Daoy (cell line): ENCODE measurements at places on chromosomes 3 and 15. TPM values are rescaled to one million over a fixed set of nuclear protein-coding genes. Genes with fewer than 3 reads are reported as not detected.
A peak's percentile ranks its signal among the peaks of the same experiment; 100 is the strongest.

ZNF620 gene
- total RNA-seq = 2.8 and 3.5 TPM in 2 replicates

DNA sequence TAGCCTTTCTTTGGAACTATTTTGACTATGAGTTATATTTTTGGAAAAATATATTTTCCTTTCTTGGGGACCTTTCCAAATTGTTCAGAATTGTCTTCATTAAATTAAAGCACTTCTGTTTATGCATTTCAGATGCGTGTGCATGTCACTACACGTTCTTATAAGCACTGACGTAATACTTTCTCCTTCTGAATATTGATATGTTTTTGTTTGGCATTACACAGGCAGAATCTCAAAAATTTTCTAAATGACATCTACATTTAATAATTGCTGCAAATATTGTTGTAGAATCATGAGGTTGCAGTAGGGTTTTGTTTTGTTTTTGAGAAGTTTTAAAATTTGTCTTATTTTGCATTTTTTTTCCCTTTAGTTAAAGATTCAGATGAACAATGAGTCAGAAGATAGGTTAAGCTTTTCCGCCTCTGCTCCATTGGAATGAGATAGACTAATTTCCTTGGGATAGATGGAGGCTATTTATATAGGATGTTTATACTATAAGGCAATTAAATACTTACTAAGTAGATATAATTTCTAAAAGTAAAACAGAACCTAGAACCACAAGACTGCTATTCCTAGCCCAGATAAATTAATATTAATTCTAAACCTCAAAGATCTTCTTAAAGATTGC lies 110.8 kb downstream of the MBNL1 start:
- DNase-seq = no peak

CPN2 gene
- total RNA-seq = not detected in 2 replicates

GRCh38 chr3:23600167-23600871 lies 205.4 kb upstream of the UBE2E1 start:
- DNase-seq = peak; percentile 86

CFAP20DC gene
- total RNA-seq = 3.3 and 3.4 TPM in 2 replicates

- no peak for DNase-seq
Measured at GRCh38 chr3:142876417-142876816, 12.5 kb downstream of the PCOLCE2 start.

DNA sequence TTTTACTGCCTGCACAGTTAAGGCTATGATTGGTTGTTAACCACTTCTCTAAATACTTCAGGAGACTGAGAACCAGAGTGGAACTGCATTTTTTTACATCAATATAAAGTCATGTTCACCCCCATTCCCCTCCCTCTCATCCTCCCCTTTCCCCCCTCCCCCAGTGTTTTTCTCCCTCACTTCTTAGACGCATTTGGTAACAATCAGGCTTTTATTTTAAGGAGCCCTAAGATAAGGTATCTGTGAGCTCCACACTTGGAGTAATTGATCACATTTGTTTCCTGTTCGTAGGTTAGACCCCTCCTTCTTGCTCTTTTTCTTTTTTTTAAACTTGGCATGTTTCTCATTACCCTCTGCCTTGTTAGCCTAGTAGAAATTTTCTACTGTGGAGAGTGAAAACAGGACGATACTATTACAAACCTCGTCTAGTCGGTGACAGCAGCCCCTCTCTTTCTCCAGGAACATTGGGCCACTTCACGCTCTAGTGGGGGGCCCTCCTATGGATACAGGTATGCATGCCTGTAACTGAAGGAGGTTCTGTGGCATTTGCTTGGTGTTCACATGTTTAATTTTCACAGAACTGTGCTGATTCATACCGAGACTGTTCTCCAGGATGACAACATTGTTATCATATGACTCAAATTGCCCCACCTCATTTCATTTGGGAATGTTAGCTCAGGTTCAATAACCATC lies 314.4 kb downstream of the MECOM start:
- DNase-seq = peak; percentile 66

CISH gene
- total RNA-seq = 0.46 TPM in 1 of 2 replicates, not detected in the other

- DNase-seq = no peak
Measured at GRCh38 chr3:194268654-194269512, 82.2 kb downstream of the CPN2 start.

GRCh38 chr3:76474632-76475031 lies 565.3 kb upstream of the ROBO2 start:
- no peak for DNase-seq

KCNAB1 gene
- total RNA-seq = 2.6 TPM in 1 of 2 replicates, not detected in the other

DNA sequence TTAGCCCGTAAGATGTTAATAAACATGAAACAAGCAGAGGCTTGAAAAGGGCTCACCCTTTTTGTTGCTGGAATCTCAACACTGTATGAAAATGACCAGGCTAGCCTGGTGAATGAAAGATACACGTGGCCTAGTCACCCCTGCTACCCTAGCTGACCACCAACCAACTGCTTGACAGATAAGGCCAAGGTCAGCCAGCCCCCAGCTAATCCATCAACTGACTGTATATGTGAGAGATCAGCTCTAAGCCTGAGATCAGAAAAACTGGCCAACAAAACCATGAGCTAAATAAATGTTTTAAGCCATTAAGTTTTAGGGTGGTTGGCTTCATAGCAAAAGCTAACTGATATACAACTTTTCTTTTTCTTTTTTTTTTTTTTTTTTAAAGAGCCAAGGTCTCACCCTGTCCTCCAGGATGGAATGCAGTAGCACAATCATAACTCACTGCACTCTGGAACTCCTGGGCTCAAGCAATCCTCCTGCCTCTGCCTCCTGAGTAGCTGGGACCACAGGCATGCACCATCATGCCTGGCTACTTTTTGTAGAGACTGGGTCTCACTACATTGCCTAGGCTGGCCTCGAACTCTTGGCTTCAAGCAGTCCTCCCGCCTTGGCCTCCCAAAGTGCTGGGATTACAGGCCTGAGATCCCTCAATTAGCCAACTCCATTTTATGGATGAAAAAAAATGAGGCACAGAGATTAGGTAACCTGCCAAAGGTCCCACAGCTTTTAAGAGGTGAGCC lies 34.6 kb downstream of the SH3BP5 start:
- no peak for DNase-seq

DNA sequence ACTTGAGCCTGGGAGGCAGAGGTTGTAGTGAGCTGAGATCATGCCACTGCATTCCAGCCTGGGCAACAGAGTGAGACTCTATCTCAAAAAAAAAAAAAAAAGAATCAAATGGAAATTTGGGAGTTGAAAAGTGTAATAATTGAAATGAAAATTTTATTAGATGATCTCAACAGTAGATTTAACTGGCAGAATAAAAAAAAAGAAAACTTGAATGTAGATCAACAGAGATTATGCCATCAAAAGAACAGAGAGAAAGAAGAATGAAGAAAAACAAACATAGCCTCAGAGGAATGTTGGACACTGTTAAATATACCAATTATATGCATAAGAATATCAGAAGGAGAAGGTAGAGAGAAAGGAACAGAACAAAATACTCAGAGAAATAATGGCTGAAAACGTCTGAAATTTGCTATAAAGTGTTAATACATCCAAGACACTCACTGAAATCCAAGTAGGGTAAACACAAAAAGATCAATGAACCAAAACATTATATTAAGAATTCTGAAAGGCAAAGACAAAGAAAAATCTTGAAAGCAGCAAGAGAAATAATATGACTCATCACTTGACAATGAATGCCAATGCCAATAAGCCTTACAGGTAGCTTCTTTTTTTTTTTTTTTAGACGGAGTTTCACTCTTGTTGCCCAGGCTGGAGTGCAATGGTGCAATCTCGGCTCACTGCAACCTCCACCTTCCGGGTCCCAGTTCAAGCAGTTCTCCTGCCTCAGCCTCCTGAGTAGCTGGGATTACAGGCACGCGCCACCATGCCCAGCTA lies 14.6 kb upstream of the ELP6 start:
- no peak for DNase-seq

- DNase-seq = no peak
Measured at GRCh38 chr3:48621461-48621869, at the start of gene TMEM89. Gene TMEM89 (minus strand): TSS chr3:48621769. CDS start chr3:48621756, 13 bp downstream.

DNA sequence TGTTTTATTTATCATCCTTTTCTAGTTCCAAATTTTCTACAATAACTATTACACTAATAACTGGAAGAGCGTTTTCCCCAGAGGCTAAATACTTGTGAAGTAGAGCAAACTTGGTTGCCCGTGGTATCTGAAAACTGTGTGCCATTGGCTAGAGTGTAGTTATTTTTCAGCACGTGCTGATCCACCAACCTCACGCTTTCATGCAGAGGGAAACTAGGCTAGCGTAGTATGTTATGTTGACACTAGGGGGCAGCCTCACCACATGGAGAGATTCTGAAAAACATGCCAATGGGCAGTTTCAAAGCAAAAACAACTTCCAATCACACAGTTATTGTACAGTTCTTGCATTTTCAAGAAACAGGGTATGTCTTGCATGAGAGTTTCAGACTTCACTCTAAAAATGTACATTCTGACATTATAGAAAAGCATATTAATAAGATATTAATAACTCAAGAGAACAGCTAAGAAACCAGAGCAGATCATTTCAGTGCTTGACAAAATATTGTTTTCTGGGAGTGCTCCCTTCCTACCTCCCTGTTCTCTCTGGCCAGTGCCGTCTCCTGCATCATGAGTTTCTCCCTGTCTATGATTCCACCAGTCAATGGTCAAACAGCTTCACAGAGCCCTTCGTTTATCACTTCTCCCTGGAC lies 39.7 kb downstream of the SPATA12 start:
- DNase-seq = peak; percentile 62

DNA sequence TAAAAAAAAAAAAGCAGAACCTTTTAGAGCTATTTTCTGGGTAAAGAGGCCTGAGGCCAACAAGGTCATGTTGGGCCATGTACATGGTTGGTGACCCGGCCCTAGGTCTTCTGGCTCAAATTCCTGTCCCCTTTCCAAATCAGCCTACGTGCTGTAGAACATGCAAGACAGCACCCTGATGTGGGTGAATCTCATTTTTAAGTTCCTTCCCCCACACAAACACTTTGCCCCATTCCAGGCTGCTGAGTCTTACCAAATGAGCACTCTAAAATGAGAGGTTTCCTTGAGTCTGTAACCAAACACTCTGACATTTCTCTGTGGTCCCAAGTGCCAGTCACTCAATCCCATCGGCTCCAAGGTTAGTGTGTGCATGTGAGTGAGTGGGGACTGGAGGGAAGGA lies 9.4 kb downstream of the BCL6 start:
- DNase-seq = peak; percentile 11

CACNA1D gene
- 0.86 and 1.4 TPM in 2 replicates for total RNA-seq

- peak; percentile 91 for DNase-seq
Measured at GRCh38 chr3:140093742-140094141, 158.8 kb downstream of the CLSTN2 start.

GRCh38 chr3:53195602-53196574 lies 34.9 kb downstream of the PRKCD start:
- DNase-seq = peak; percentile 36

GRCh38 chr3:160566499-160566898 lies 1.1 kb upstream of the KPNA4 start:
- no peak for DNase-seq

DNA sequence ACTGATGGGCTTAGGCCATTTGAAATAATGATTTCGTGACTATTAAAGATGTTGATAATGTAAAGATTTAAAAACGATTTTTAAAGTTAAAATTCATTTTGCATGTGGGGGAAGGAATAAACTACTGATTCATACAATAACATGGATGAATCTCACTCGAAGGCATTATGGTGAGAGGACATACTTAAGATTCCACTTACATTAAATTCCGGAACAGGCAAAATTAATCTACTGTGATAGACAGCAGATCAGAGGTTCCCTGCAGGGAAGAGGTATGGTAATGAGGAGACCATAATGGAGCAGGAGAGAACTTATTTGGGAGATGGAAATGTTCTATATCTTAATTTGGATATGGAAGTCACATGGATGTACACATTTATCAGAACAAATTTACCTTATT lies 28.4 kb upstream of the RAB6B start:
- no peak for DNase-seq

GRCh38 chr3:135149707-135150681 lies 354.9 kb downstream of the EPHB1 start:
- DNase-seq = no peak

- DNase-seq = no peak
Measured at GRCh38 chr3:132283440-132283839, 33.8 kb upstream of the ACP3 start.

DNA sequence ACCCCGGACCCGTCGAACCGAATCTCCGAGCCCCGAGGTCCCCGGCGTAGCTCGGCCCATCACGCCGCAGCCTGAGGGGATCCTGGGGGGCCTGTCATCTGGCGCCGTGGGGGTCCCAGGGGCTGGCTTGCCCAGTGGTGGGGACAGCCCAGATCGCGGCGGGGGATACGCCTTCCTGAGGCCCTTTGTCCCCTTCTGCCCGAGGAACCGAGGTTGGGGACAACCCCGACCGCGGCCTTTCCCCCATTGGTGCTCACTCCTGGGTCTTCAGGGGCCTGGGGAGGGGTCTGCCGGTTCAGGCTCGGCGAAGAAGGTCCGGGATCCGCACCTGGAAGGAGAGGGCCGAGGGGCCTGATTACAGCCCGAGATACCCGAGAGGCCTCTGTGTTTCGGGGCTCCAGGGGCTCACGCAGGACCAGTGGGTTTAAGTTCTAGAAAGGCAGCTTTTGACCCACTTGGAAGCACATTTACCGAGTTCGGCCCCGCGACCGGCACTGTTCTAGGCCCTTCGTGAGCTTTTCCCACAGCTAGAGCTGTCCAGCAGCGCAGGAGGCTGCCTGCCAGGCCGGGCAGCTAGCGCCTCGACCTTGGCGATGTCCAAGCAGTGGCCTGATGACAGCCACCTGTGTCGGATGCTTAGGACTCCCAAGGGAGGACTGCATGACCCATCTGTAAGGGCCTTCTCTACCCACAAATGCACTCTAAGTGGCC lies 504 bp downstream of the ABHD2 start:
- peak; percentile 15 for DNase-seq

DNA sequence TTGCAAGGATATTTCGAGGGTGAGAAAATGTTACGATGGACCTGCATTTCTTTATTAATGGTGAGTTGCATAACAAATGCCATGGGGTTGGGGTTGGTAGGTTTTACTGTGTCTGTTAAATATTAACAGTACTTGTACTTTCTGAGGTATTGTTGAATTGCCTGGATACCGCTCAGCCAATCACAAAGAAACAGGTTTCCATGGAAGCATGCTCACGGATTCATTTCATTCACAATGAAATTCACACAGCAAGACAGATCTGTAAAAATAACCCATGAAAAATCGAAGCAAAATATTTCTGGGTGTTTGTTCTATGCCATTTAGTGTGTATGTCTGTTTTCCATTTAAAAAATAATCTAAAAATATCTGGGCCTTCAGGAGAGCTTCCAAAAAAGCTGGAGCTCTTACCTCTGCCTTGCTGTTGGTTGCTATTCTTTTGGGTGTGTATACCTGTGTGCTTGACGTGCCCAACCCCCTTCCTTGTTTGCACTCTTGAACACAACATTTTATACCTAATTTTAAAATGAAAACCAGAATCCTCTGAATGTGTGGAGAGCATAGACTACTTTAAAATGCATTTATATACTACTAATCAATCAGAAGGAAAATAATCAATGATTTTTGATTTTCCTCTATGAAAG lies 479.8 kb upstream of the TBL1XR1 start:
- no peak for DNase-seq

NEK11 gene
- 8.6 and 16.4 TPM in 2 replicates for total RNA-seq
